ENCODE measurements at places on chromosomes 2 and 18.

GRCh38 chr2:105261061-105261460 lies 19.5 kb downstream of the GPR45 start:
- no peak for DNase-seq

- no peak for DNase-seq
These were observed 223.4 kb downstream of the NCKAP5 start for GRCh38 chr2:133344849-133345248.

GRCh38 chr2:9004338-9005204 lies 1.1 kb upstream of the MBOAT2 start:
- peak; percentile 49 for DNase-seq

GRCh38 chr2:182186132-182186735 lies 200.6 kb downstream of the PPP1R1C start:
- no peak for DNase-seq

DNA sequence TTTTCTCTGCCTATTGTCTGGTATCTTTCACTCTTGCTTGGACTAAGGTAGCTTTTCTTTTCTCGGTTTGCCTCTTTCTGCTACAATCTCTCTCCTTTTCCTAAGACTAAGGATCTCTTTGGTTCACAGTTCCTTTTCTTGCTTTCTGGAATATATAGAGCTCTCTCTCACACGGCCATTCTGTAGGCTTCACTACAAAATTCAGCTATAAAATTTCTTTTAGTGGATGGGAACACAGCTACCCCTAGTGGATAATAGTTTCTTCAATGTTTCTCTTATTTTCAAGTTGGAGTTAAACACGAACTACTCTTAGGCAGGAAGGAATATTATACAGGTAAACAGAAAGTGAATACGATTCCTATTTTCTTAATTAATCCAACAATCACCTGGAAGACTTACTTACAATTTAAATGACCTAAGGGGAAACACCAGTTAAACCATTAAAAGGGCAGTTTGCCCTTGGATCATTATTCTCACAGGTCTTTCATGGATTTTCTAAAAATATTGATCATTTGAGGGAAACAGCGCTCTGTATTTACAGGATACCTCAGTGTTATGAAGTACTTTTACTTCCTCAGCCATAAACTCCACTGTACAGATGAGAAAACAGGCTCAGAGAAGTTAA lies 140.5 kb downstream of the LRP2 start:
- no peak for DNase-seq

GRCh38 chr2:223027442-223027841 lies 24.5 kb upstream of the KCNE4 start:
- no peak for DNase-seq

- DNase-seq, result no peak
These were observed 89.6 kb upstream of the PMAIP1 start for GRCh38 chr18:59810183-59810582.

DNA sequence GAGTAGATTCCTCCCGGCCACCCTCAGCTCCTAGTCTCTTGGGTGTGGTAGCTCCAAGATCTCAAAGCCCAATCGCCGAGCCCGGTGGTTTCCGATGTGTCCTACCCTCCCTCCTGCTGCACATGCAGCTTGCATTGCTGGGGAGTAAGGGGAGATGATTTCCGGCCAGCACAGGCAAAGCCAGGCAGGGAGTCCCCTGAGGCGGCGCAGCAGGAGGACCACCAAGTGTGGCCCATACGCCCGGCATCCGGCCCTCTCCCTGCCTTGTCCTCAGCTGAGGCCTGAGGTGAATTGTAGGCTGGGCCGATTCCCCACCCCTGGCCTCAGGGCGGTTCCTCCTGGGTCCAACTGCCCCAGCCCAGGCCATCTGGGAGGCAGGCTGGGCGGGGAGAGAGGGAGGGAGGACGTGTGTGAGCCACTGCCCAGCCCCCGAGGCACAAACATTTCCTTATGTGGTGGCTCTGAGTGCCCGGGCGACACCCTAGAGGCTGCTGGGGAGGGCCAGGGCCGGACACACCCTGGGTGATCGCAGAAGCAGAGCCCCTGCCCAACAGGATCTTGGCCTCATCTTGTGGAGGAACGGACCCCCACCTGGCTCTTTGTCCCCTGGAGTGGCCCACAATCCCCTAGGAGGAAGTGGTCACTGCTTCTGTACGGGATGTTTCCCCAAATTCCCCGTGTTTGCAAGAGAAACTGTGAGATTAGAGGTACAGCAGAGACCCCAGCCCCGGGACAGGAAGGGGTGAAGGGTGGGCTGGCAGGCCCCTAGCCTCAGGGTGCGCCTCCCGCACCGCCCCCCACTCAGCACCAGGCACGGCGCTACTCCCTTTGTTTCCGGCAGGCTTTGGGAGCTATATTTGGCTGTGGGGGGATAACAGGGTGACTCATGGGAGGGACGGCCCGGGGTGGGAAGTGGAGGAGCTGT lies 41.9 kb upstream of the PTMA start:
- DNase-seq, result peak; percentile 96

DNA sequence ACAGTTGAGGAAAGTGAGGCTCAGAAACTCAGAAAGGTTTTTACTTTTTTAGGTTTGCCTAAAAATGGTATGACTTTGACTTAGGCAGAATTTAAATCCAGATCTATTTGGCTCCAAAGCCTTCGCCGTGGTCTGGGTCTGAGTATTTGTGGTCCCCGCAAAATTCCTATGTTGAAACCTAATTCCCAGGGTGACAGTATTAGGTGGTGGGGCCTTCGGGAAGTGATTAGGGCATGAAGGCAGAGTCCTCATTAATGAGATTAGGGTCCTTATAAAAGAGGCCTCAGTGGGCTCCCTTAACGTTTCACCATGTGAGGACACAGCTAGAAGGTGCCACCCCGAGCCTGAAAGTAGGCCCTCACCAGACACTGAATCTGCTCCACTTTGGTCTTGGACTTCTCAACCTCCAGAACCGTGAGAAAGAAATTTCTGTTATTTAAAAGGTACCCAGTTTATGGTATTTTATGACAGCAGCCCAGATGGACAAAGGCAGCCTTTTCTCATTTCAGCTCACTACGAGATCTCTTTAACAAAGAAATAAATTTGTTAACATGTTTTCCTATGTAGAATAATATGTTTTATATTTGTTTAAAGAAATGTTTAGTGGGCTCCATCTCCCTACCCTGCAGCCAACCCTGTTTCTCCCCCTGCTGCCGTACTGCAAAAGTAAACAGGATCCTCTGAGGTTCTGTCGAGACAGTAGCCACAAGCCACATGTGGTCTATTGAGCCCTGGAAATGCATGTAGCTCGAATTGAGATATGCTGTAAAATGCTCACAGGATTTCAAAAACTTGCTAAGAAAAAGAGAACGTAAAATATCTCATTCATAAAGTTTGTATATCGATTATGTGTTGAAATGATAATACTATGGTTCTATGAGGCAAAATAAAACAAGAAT lies 80.6 kb downstream of the MOGAT1 start:
- DNase-seq, result no peak
